ENCODE measurements at places on chromosomes 2 and 18.

DNA sequence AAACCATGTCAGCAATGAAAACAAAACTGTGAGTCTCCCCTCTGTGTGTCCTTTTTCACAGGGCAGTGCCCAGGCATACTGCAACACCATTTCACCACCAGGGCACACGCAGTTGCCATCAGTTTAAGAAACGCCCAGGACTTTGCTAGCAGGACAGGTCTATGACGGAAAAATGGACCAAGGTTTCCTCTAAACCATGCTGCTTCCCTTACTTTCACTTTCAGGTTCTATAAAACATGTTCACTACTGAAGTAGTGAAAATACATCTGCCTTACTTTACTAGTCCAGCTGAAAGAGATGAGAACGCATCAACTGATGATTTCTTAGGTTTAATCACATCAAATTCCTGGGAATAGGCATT, 110.5 kb downstream of the TCF4 start:
- DNase-seq, result no peak

- no peak for DNase-seq
Observed at GRCh38 chr2:162746310-162746709, 92.3 kb downstream of the KCNH7 start.

DNA sequence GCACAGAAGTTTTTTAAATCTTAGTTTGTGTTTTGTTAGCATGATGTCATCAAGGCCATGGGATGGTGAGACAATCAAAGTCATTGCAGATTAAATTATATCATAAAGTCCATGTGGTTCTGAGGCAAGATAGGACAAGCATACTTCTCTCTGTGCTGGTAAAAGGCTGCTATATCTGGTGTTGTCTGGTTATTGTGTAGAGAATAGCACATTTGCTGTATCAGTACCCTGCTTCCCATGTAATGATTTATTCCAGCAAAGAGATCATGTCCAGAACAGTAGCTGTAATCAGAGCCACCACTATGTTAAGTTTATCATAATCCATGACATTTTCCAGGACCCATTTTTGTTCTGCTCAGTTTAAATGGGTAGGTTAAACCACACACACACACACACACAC, 123.0 kb downstream of the TTC27 start:
- DNase-seq, result no peak

DNA sequence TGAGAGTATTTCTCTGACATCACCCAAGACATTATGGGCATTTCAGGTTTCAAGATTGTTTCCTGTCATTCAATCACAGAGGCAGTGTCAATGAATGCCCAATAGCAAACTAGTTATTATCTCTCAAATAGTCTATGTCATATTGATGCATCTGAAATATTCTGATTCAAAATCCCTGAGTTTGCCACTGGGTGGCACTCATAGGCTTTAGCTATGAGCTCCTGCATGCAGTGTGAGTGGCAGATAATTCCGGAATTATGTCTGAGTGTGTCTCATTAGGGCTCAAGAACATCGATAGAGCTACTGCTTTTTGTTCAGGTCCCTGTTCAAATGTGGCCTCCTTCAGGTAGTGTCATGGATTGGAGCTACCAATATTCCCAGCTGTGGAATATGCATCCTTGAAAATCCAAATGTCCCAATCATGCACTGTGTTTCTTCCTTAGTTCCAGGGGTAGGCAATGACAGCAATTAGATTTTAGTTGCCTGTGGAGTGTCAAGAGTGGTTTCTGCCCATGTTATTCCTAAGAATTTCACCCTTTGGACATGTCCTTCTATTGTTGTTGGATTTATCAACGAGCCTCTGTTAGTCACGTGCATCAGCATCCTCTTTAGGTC, 7.8 kb upstream of the OR6B3 start:
- DNase-seq, result no peak
